ENCODE measurements at places on chromosomes 4 and X.

- no peak for DNase-seq
Measured at GRCh38 chrX:103549916-103550315, 30.6 kb upstream of the RAB40A start.

- DNase-seq, result no peak
Measured at GRCh38 chr4:20490734-20491133, 209.5 kb upstream of the PACRGL start.

DNA sequence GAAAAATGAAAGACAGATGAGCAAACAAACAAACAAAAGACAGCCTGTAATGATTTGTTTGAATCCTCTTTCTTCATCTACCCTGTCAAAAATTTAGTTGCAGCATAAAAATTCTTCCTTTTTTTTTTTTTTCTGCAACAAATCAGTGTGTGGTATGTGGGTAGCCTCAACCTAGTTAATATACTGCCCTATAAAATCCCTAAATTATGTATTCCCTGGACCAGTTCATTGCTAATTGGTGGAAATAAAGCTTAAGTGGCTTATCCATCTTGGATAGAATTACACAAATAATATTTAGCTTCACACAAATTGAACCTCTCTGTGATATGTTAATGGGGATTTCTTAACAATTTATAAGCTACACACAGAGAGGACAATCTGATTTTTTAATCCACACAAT lies 208.4 kb downstream of the NDST4 start:
- DNase-seq, result no peak

DNA sequence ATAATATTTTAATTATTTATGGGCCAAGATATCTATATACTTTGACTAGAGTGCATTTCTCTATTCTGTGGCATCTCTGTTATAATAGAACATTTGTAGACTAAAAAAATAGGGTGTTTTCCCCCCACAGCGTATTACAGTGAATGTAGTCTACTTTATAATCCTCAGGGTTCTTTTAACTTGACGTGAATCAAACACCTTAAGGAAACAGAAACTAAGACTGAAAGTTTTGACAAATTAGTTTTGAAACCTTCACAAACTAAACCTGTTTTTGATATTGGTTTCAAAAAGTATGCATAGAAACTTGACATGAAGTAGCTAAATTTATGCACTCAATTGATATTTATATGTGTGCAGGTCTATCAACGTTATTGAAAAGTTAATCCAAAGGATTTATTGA lies 1963.1 kb upstream of the TENM3 start:
- no peak for DNase-seq

DNA sequence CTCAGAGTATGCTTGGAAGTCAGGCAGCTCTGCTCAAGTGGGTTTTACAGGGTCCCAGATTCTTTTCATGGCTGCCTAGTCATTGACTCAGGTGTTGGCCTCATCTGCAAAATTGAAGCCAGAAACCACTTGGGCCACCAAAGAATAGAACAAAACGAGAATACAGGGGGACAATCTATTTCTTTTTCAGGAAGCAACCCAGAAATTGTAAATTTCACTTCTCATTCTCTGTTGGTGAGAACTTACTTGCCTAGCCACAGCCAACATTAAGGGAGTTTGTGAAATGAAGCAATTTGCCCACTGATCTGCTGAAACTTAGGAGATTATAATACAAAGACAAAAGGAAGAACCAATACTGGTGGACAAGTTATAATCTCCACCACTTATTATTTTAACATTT lies 8.6 kb upstream of the TKTL2 start:
- DNase-seq, result no peak

DNA sequence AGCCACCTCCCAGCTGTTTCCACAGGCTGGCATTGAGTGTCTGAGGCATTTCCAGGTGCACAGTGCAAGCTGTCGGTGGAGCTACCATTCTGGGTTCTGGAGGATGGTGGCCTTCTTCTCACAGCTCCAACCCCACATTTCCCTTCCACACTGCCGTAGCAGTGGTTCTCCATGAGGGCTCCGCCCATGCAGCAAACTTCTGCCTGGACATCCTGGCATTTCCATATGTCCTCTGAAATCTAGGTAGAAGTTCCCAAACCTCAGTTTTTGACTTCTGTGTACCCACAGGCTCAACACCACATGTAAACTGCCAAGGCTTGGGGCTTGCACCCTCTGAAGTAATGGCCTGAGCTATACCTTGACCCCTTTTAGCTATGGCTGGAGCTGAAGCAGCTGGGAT lies 10.3 kb upstream of the FRMPD4 start:
- no peak for DNase-seq

DNA sequence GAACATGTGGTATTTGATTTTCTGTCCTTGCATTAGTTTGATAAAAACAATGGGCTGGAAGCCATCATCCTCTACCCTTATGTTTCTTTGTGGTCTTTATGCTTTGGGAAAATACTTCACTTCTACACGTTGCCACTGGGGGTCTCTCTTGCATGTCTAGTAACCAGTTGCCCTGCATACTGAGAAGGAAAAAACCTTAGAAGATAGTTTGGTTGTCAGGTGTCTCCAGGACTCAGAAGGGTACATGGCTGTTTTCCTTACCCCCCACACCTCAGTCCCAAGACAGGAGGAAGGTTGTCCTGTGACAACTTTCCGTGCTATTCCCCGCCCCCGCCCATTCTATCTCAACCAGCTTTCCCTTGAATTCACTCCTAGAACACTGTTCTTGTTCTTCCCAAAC lies 62.1 kb upstream of the LANCL3 start:
- no peak for DNase-seq

GRCh38 chrX:154046031-154046781 lies 26.5 kb upstream of the IRAK1 start:
- no peak for DNase-seq

GRCh38 chr4:2859514-2859913 lies 15.9 kb downstream of the ADD1 start:
- no peak for DNase-seq

DNA sequence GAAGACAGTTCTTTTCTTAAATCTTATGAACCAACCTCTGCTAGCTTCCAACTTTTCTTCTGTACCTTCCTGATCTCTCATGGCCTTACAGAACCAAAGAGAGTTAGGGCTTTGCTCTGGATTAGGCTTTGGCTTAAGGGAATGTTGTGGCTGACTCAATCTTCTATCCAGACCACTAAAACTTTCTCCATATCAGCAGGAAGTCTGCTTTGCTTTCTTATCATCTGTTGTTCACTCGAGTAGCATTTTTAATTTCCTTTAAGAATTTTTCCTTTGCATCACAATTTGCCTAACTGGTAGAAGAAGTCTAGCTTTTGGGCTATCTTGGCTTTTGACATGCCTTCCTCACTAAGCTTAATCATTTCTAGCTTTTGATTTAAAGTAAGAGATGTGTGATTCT lies 167.0 kb downstream of the TBCK start:
- DNase-seq, result no peak

DNA sequence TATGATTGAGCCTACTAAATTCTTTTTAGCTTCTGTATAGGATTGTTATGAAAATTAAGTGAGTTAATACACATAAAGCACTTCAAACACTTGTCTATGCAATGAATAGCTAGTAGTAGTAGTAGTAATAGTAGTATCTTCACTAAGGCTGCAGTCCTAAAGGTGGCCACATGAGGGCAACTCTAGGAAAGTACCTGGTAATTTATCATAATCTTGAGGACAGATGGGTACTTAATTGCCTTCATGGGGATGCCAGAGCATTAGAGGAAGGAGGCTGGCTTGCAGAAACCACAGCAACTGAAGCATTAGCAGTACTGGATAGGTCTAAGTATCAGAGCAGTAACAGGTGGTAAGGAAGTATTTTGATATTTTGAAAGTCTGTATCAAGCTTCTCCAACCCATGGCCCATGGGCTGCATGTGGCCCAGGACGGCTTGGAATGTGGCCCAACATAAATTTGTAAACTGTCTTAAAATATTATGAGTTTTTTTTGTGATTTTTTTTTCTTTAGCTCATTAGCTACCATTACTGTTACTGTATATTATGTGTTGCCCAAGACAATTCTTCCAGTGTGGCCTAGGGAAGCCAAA lies 17.3 kb downstream of the NIPAL1 start:
- no peak for DNase-seq

GRCh38 chrX:76147106-76147505 lies 25.8 kb upstream of the PBDC1 start:
- DNase-seq, result no peak

DNA sequence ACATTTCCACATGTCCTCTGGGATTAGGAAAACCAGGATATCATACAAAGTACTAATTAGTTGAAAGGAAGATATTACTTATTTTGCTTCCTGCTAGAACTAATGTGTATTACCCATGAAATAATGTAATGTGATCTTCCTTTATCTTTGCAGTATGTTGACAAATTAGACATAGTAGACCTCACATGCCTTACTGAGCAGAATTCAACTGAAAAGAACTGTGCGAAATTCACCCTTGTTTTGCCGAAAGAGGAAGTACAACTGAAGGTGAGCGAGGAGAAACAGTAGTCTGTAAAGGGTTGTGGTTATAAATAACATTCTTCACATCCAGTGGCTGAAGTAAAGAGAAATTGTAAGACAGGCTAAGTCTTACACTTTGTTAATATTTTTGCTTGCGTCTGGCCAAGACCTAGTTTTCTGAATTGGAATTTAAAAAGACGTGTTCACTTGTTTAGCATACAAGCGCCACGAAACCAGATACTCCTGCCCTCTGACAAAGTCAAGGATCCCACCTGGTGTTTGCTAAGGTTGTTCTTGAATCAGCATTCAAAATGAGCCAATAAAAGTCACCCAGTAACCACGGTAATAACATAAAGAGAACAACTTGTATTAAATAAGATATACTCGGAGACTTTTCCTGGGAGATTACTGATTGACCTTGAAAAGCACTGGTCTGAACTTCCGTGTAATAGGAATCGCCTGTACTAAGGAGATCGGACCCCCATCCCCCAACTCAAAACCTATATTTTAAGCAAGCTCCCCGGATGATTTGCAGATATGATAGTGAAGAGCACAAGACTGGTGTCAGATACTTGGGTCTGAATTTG lies 16.9 kb downstream of the STAP1 start:
- DNase-seq, result no peak

GRCh38 chr4:26157541-26157940 lies 163.3 kb upstream of the RBPJ start:
- DNase-seq, result no peak

DNA sequence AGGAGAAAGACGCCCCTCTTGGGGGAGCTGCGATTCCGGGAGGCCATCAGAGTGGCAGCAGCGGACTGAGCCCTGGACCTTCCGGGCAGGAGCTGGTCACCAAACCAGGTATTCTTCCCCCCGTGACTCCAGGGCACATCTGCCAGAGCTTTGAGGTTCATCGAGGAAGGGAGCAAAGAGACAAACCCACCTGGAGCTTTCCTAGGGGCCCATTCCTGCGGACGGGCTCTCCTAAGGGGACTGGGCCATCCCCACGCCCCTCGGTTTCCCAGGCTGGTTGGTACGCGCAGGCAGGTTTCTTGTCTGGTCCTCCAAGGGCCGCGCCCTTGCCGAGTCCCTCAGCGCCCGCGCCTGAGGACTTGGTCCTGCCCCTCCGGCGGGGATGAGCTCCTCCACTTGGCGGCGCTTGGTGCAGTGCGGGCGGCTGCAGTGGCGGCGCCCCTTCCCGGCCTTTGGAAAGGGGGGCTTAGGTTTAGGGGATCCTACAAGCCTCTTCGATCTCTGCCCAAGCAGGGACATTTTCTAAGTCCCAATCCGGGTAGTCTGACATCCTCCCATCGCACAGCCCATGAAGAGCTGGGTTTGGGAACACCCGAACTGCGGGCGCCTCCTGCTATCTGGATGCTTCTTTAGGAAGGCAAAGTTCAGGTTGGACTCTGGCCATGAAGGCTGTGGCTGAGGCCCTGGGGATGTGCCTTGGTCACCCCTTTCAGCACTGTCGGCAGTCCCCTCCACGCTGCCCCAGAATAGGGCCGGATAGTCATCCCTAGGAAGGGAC lies 538 bp downstream of the STBD1 start:
- no peak for DNase-seq

GRCh38 chr4:6806924-6807626 lies 24.5 kb downstream of the KIAA0232 start:
- no peak for DNase-seq

DNA sequence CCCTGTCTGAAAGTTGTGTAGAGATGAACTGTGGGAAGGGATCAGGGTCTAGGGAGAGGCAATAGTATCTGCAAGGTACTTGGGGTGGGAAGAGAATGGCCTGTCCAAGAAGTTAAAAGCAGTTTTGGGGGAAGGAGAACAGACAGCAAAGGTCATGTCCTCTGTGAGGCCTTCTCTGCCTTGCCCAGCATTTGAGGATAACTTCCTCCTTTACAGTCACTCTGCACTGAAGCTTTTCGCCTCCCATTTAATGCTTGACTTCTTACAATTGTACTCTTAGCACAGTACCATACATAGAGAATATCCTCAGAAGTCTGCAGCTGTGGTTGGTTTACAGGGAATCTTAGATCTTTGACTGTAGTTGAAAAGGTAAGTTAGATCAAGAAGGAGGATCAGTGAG lies 121.8 kb upstream of the AP1S2 start:
- no peak for DNase-seq

- no peak for DNase-seq
Measured at GRCh38 chrX:138930583-138930945, 219.0 kb upstream of the FGF13 start.

DNA sequence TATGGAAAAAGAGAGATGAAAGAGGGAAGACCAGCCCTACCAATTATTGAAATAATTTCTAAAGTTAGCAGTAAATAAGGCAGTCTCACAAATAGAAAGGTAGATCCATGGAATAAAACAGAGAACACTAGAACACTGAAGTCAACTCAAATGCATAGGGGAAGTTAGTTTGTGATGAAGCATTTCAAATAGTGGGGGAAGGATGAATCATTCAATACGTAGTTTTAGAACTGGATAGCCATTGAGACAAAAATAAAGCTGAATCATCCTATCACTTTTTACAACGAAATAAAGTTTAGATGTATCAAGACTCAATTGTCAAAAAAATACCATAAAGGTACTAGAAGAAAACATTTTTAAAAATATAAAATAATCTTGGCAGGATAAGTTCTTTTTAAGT lies 143.2 kb upstream of the DGKK start:
- no peak for DNase-seq

- DNase-seq, result no peak
Measured at GRCh38 chr4:134702374-134702773, 500.8 kb upstream of the PABPC4L start.
